Motor neuron (in vitro differentiated cells): ENCODE measurements at places on chromosomes 13 and 19. TPM values are rescaled to one million over a fixed set of nuclear protein-coding genes. Genes with fewer than 3 reads are reported as not detected.

USHBP1 gene
- 0.13 and 0.27 TPM in 2 replicates for total RNA-seq

PRSS57 gene
- total RNA-seq, result 0.90 and 0.92 TPM in 2 replicates

ZNF112 gene
- total RNA-seq, result 11.3 and 12.3 TPM in 2 replicates

ATP8A2 gene
- 6.9 and 7.6 TPM in 2 replicates for total RNA-seq

SLC6A16 gene
- 1.4 and 1.9 TPM in 2 replicates for total RNA-seq

ATP8B3 gene
- total RNA-seq, result 2.3 and 4.1 TPM in 2 replicates

RBM42 gene
- total RNA-seq, result 33.2 and 48.4 TPM in 2 replicates

DGKH gene
- total RNA-seq, result 8.4 and 13.2 TPM in 2 replicates

TEX101 gene
- total RNA-seq, result not detected in 2 replicates

CEACAM4 gene
- total RNA-seq, result not detected in 2 replicates

FAM216B gene
- not detected in 2 replicates for total RNA-seq

SH2D3A gene
- total RNA-seq, result 0.11 and 0.25 TPM in 2 replicates

SYT3 gene
- 0.49 and 0.80 TPM in 2 replicates for total RNA-seq

MAG gene
- not detected in 2 replicates for total RNA-seq

PTH2 gene
- 1.2 TPM in 1 of 2 replicates, not detected in the other for total RNA-seq

KLK2 gene
- total RNA-seq, result not detected in 2 replicates

ZNF154 gene
- total RNA-seq, result 0.81 and 0.92 TPM in 2 replicates

ELSPBP1 gene
- not detected in 2 replicates for total RNA-seq

PSG7 gene
- 0.28 TPM in 1 of 2 replicates, not detected in the other for total RNA-seq

GPC5 gene
- total RNA-seq, result not detected in 2 replicates

BEST2 gene
- 0.39 and 1.00 TPM in 2 replicates for total RNA-seq

FBXO17 gene
- 33.1 and 36.7 TPM in 2 replicates for total RNA-seq

CGB3 gene
- total RNA-seq, result not detected in 2 replicates

KLK1 gene
- total RNA-seq, result 0.19 TPM in 1 of 2 replicates, not detected in the other

ZNF625 gene
- total RNA-seq, result 36.3 and 40.9 TPM in 2 replicates

RUBCNL gene
- 10.5 and 10.9 TPM in 2 replicates for total RNA-seq

AP2S1 gene
- total RNA-seq, result 119 and 122 TPM in 2 replicates

ZNF560 gene
- total RNA-seq, result 0.09 TPM in 1 of 2 replicates, not detected in the other

C13orf46 gene
- total RNA-seq, result 1.00 and 1.1 TPM in 2 replicates

TDRD12 gene
- 0.55 and 0.57 TPM in 2 replicates for total RNA-seq

ZNF77 gene
- total RNA-seq, result 1.7 and 1.8 TPM in 2 replicates

CD70 gene
- 10.2 and 11.3 TPM in 2 replicates for total RNA-seq

ZNF823 gene
- total RNA-seq, result 13.8 and 14.0 TPM in 2 replicates

MRPL54 gene
- total RNA-seq, result 65.3 and 70.0 TPM in 2 replicates
